Spinal cord (tissue), 10 donors: ENCODE measurements at places on chromosomes 3 and 15. TPM values are rescaled to one million over a fixed set of nuclear protein-coding genes. Genes with fewer than 3 reads are reported as not detected.

The ROPN1 gene
- not detected for total RNA-seq

The SCN11A gene
- 44.3 TPM for total RNA-seq

DNA sequence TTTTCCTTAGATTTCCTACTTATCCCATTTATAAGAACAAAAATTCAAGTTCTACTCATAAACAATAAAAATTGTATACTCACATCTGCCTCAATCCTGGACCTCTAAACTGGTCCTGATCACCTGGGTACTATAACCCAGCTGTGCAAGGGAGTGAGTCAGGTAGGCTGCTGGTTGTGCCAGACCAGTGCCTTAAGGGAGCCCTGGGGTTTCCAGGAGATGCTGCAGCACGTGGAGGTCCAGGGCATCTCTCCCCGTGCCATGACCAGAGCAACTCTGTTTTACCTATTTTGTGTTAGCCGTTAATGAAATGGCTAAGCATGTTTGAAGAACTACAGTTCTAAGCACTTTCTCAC, 140.2 kb upstream of the TRIM42 start:
- no peak for DNase-seq

DNA sequence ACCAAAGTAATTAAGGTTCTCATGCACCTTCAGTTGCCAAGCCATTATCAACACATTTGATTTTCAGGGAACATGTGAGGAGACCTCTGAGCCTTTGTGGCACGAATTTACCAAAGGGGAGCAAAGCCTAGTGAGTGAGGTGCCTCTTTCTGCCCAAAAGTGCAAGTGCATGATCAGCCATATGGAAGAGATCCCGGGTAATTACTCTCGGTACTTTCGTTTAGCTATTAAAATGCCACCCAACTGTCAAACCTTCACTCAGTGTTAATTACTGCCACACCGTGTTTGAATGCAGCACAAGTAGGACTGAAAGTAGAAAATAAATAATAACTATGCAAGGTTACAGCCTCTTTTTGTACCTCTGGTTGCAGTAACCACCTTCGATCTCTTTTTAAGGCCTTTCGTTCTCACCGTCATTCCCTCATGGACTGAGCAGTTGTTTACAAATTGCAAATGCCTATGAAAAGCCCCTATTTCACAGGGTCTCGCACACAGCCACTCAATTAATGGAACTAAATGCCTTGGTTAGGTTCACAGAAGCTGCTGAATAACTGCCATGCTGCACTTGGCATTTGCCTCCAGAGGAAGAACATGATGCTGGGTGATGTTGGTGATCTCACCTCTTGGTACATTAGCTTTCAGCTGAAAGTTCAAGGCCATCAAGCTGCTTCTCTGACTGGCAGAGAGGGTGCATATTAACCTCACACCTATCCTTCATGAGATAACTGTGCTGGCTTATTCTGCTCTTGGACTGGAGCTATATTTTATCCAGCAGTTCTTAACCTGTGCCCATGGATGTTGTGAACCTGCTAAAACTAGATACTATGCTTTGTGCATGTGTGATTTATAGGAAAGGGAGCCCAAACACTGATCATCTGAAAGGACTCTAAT, 69.9 kb downstream of the TNIK start:
- DNase-seq, result peak; percentile 61

DNA sequence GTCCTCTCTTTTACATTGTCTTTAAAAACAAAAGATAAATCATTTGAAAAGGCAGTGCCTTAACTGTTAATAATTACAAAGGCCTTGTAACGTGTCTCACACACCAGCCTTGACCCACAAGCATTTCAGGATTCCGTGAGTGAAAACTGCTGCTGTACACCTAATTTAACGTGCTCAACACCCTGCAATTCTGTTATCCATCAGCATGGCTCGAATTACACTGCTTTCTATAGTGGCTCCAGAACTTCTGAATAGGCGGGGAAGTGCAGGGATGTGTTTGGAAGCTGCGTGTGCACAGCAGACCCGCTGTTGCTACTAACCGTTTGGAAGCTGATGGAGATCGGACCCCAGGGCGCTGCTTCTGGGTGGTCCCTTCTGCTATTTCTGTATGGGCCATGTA, 9.9 kb upstream of the ETFA start:
- DNase-seq, result no peak

DNA sequence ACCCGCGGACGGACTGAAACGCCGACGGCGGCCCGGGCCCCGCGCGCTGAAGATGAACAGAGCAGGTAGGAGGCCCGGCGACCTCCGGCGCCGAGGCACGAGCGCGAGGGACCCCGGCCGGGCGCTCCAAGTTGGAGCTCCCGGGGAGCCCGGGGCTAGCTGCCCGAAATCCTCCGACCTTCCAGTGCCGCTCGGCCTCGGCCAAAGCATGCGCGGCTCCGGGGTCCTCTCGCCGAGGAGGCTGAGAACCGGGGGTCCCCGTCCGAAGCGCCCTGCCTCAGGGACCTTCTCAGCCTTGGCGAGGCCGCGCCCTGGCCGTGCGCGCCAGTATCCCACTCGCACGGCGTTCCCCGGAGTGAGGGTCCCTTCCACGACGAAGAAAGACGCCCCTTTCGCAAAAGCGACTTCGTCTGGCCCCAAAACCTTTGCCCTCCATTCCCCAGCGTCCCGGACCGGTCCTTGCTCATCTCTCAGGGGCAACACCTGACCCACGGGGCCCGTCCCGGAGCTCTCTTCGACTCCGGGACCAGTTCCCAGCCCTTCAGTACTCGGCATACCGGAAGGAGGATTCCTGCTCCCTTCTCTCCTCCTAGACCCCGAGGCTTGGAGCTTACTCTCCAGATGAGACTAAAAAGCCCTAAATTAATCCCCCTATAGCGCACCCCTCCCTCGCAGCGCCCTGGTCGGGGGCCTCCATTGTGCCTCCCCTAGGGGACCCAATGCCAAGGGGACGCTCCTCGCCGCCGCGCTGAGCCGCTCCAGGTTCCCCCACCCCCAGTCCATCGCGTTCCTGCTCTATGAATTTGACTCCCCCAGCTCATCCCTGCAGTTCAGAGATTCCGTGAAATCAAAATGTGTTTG, 7.7 kb upstream of the FGD5 start:
- no peak for DNase-seq
